ENCODE measurements at places on chromosomes 13 and 19. TPM values are rescaled to one million over a fixed set of nuclear protein-coding genes. Genes with fewer than 3 reads are reported as not detected.

The NLRP5 gene
- 0.17 TPM for polyA plus RNA-seq

DNA sequence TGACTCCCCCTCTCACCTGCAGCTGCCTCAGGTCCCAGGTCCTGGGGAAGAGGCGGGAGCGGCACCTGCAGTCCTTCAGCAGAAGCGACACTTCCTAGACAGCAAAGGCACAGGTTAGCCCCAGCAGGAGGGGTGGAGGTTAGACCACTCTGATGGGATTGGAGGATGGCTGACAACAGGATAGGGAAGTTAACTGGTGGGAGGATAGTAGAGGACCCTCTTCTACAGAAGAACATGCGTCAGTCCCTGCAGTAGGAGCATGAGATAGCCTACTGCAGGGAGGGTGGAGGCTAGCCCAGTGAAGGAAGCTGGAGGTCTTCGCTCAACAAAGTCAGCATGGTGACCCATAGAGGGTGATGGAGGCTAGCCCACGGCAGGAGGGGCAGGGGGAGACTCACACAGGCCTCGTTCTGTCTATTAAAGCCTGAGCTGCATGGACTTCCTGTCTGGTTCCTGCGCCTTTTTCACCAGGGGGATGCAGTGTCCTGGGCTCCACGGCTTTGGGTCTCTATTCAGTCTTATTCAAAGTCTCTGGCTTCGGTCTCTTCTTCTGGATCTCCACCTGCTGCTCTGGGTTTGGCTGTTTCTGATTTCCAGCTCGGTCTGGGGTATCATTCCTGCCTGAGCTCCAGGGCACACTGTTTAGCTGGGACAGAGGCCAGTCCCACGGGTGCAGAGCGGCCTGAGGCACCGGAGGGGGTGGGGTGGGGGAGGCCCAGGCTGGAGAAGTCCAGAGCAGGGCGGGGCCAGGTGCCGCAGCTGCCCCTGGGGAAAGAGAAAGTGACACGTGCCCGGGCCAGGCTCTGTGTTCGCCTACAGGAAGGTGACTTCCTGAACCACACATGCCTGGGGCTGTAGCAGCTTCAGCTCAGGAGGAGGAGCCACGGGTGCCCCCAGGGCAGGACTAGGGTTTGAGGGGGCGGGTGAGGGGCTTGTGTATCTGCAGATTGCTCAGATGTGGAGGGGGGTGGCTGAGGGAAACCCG is 7.3 kb downstream of the IFNL3 start:
- no peak for DNase-seq
- no peaks in the 10 kb centered on the region for H3K4me1 ChIP-seq
- H3K27ac ChIP-seq = no peak overlapping the region
- no peak overlapping the region for H3K4me3 ChIP-seq

DNA sequence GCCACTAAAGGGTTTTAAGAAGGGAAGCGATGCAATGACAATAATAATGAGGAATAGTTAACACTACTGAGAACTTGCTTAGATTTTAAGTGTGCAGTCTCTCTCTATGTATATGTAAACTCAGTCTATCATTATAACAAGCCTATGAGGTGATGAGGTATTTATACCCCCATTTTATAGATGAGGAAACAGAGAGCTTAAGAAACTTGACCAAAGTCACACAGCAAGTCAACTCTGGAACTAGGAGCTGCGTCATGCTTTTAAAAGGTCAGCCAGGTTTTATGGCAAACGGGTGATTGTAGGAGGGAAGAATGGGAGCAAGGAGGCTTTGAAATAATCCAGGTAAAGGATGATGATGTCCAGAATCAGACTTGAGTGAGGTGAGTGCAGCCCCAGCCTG is 103.4 kb downstream of the TM9SF2 start:
- H3K4me1 ChIP-seq = no peaks in the 10 kb centered on the region
- DNase-seq = no peak
- H3K27ac ChIP-seq = no peak overlapping the region
- no peaks in the 10 kb centered on the region for H3K27me3 ChIP-seq
- no peak overlapping the region for H3K4me3 ChIP-seq
- H3K36me3 ChIP-seq = no peaks in the 10 kb centered on the region

The ZNF8 gene
- 4.2 TPM for polyA plus RNA-seq
